Panc1 (cell line): ENCODE measurements at places on chromosomes 3 and 15. TPM values are rescaled to one million over a fixed set of nuclear protein-coding genes. Genes with fewer than 3 reads are reported as not detected.

MOBP gene
- not detected for total RNA-seq

GALNT15 gene
- total RNA-seq, result 0.10 TPM

LDHAL6B gene
- not detected for total RNA-seq

P2RY13 gene
- not detected for total RNA-seq

CLEC3B gene
- not detected for total RNA-seq

GNAT1 gene
- total RNA-seq, result not detected

GOLGA8R gene
- total RNA-seq, result 0.80 TPM

GOLGA8Q gene
- 1.1 TPM for total RNA-seq

CHST2 gene
- total RNA-seq, result 0.26 TPM

GREM1 gene
- total RNA-seq, result 0.41 TPM

RTP4 gene
- total RNA-seq, result 2.5 TPM

SLC6A20 gene
- total RNA-seq, result 0.28 TPM

MESD gene
- total RNA-seq, result 28.2 TPM

MCF2L2 gene
- 1.0 TPM for total RNA-seq

NR1I2 gene
- not detected for total RNA-seq

APBA2 gene
- 0.31 TPM for total RNA-seq

MUC20 gene
- total RNA-seq, result not detected

RHO gene
- total RNA-seq, result not detected

GP9 gene
- total RNA-seq, result not detected

MYL3 gene
- total RNA-seq, result not detected

CPNE9 gene
- 0.13 TPM for total RNA-seq

SLC28A2 gene
- 0.23 TPM for total RNA-seq

CASR gene
- not detected for total RNA-seq

ZNF501 gene
- 0.15 TPM for total RNA-seq

NMNAT3 gene
- 1.9 TPM for total RNA-seq

CHRM5 gene
- not detected for total RNA-seq

PLCH1 gene
- total RNA-seq, result 0.03 TPM

CPB1 gene
- total RNA-seq, result 4.4 TPM

TRAT1 gene
- 0.21 TPM for total RNA-seq

RARRES1 gene
- total RNA-seq, result 1.3 TPM

DUOXA1 gene
- total RNA-seq, result not detected

MCTP2 gene
- 0.15 TPM for total RNA-seq

ZNF774 gene
- total RNA-seq, result 5.2 TPM
